ENCODE measurements at places on chromosomes 3 and 15.

GRCh38 chr3:15812183-15812582 is 14.4 kb upstream of the ANKRD28 start:
- no peak for DNase-seq

GRCh38 chr15:34838282-34838681 is 42.9 kb upstream of the ACTC1 start:
- DNase-seq, result no peak

DNA sequence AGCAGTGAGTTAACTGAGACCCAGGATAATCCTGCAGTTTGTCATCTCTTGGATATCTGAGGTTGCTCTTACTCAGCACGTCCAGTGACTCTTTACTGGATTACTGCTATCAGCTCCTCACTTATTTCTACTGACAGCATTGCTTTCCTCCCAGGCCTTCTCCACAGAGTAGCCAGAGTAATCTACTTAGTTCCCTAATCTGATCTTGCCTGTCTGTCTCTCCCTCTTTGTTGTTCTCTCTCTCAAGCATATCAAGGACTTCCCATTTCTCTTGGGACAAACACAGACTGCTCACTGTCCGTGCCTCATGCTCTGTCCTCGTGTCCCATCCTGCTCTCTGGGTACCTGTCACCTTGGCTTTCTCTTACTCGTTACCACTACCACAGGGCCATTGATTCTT is 376.2 kb downstream of the FEZF2 start:
- no peak for DNase-seq

GRCh38 chr15:85582131-85583079 is 202.0 kb downstream of the AKAP13 start:
- DNase-seq, result no peak

- no peak for DNase-seq
These were observed at the start of gene XCR1 for GRCh38 chr3:46027021-46027705. Gene XCR1 (minus strand): TSS chr3:46027483. CDS start chr3:46021947, 5,536 bp downstream.

- DNase-seq, result no peak
These were observed 593 bp upstream of the RSL24D1 start for GRCh38 chr15:55197362-55197705.

DNA sequence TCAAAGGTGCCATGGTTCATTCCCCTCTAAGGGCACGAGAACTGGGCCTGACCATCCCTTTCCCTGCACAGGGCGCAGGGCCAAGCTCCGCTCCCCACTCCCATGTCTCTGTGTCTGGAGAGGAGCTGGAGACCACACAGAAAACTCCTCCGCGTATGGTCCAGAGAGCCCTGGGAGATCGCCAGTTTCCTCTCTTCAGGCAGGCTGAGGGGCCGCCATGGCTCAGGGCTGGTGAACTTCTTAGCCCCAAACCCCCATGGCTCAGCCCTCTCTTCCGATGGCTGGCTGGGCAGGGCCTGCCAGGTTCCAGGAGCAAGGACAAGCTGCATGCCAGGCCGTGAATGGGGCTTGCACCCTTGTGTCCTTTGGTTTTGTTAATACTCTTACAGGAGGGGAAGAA is 52.9 kb downstream of the EXOG start:
- no peak for DNase-seq

- DNase-seq, result no peak
These were observed 64.9 kb downstream of the ABHD5 start for GRCh38 chr3:43755516-43756200.

- DNase-seq, result no peak
These were observed 69.1 kb downstream of the PEAK1 start for GRCh38 chr15:77350792-77351191.

DNA sequence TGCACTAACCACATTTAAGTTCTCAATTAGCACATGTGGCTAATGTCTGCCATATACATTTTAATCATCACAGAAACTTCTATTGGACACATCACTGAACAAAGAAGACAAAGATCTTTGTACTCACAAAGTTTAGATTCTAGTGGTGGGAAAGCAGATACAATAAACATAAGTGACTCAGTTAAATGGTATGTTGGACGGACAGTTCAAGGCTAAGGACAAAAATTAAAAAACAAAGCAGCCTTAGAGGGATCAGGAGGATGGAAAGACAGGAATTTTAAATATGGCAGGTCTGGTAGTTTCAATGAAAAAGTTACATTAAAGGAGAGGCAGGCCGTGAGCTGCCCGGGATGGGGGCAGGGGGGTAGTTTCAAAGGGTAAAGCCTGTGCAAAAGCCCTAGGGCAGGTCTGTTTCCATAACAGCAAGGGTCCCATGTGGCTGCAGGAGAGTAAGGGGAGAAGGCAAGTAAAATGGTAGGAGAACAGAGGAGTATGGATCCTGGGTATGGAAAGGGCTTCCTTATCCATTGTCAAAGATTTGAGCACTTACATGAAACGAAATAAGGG is 220.7 kb downstream of the FHIT start:
- no peak for DNase-seq
